Forelimb muscle (tissue), 1 donor: ENCODE measurements at places on chromosomes 5 and 9. TPM values are rescaled to one million over a fixed set of nuclear protein-coding genes. Genes with fewer than 3 reads are reported as not detected.

Gene DMRTA1
- polyA plus RNA-seq: 0.08 TPM

Gene PCDHGB3
- polyA plus RNA-seq: 1.6 TPM

- DNase-seq: no peak
Measured at GRCh38 chr5:157877821-157878220, 18.9 kb upstream of the CLINT1 start.

DNA sequence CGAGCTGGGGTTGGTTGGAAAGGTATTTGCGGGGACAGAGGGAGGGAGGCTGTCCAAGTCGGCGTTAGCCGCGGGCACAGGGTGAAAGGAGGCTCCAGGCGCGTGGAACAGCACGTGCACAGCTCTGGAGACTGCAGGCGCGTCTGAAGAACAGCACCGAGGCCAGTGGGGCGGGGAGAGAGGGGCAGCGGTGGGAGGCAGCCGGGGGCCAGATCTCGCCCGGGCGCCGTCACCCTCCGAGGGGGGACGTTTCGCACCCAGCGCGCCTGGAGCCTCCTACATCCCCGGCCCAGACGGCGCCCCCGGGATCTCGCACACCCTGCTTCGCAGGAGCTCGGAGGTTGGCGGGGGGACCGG is 79.6 kb downstream of the NTNG2 start:
- DNase-seq: no peak

Gene PCDHGA10
- polyA plus RNA-seq: 1.4 TPM

Gene TAF11L5
- polyA plus RNA-seq: not detected

DNA sequence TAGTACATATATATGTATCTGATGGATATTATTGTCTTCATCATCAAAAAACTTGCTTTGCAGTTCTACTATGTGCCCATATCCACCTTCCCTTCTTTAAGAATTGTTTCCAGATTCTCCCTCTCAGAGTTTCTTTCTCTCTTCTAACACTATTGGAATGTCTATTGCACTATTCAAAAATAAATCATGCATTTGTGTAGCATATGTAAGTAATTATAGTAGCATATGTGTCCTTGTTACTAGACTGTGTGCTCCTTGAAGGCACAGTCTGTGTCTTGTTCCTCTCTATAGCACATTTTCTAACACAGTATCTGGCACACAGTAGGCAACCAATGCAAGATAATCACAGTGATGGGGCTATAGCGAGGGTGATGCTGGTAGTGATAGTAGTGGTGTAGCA is 43.4 kb upstream of the TRIM32 start:
- DNase-seq: no peak

GRCh38 chr9:13127131-13127530 is 152.4 kb downstream of the MPDZ start:
- peak; percentile 56 for DNase-seq

Gene DDX4
- 0.06 TPM for polyA plus RNA-seq

Gene TAL2
- 21.1 TPM for polyA plus RNA-seq

Gene ABHD17B
- polyA plus RNA-seq: 25.8 TPM

Gene PCDHGB1
- polyA plus RNA-seq: 0.49 TPM

Gene UBAP2
- 72.9 TPM for polyA plus RNA-seq

Gene LIX1
- polyA plus RNA-seq: 4.2 TPM

DNA sequence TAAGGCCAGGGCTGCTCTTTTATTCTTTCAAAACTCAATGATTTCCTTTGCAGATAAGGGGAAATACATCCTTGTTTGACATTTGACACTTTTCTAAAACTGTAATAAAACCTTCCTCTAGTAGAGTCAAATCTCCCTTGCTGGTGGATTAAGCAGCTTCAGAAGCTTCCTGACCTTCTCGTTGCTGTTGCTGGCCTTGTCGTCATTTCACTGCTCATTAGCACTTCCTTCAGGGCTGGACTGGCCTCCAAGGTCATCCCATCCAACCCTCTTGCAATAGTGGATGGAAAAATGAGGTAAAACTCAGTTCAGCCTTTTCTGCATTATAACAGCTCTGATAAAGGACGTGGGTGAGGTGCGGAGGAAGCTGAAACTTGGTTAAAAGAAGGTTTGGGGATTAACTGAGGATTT is 1.1 kb upstream of the ADAMTSL1 start:
- DNase-seq: no peak

DNA sequence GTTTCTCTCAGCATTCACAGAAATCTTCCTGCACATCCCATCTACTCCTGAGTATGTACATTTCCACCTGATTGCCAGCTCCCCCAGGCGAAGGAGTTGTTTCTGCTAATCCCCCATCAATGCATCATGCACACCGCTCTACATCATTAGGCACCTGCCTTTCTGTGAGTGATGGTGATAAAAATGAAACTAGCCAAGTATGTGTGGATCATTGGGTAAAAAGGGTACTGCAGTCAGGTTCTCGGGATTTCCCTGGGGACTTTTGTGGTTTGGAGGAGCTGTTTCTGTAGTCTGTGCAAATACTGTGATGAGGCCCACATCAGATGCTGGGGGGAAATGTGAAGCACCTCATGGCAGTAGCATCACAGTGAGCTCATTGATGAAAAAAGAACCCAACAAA is 30.4 kb downstream of the CAMK4 start:
- no peak for DNase-seq

GRCh38 chr5:132310141-132310834 is 16.1 kb downstream of the SLC22A4 start:
- DNase-seq: no peak

DNA sequence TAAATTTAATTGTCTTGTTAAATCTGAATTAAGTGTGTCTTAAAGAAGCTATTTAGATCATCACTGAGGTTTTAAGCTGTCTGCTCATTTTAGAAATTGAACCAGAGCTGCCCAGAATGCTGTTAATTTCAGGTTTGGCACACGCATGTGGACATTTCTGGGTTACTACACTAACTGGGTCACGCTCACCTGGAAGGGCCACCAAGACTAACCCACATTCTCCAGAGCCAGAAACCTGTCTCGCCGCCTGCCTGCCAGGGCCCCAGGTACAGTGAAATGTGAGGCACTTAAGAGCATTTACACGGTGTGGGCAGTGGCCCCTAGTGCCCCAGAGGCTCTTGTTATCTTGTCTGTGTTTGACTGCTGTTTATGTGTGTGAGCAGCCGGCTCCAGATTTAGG is 46.6 kb downstream of the ATP10B start:
- DNase-seq: no peak

- DNase-seq: no peak
Measured at GRCh38 chr5:132662925-132663770, 5.2 kb downstream of the IL13 start.

- DNase-seq: no peak
Measured at GRCh38 chr5:68432682-68433081, 217.1 kb downstream of the PIK3R1 start.

GRCh38 chr9:120659209-120659608 is 55.1 kb downstream of the MEGF9 start:
- DNase-seq: no peak

GRCh38 chr5:170113522-170113900 is 7.8 kb downstream of the FOXI1 start:
- no peak for DNase-seq

GRCh38 chr9:13810510-13810909 is 503.4 kb downstream of the NFIB start:
- DNase-seq: no peak

GRCh38 chr5:141634720-141635119 is 1.9 kb downstream of the HDAC3 start:
- DNase-seq: no peak

- DNase-seq: no peak
Measured at GRCh38 chr5:129135633-129136032, 41.1 kb downstream of the ISOC1 start.

- DNase-seq: no peak
Measured at GRCh38 chr5:122790354-122791103, 15.6 kb downstream of the SNX2 start.

Gene HARS2
- polyA plus RNA-seq: 26.6 TPM

DNA sequence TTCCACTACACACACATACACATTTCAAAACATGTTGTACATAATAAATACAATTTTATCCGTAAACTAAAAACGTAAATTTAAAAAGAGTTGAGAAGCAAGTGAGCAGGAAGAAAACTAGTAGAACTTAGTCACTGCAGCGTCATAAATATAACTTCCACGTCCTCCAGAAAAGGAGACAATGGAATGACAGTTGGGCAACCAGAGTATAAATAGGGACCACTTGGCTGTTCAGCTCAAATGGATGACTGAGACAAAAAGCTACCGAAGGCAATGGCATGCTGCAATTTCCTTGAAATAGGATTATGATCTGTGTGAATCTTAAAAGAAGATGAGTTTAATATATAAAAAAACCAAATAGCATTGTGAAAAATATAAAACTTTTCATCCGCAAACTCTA is 438.5 kb upstream of the RGMB start:
- DNase-seq: no peak

- no peak for DNase-seq
Measured at GRCh38 chr5:157767689-157768088, 24.2 kb downstream of the LSM11 start.

Gene FOXE1
- not detected for polyA plus RNA-seq

- DNase-seq: no peak
Measured at GRCh38 chr9:90331826-90332575, 310.6 kb downstream of the DIRAS2 start.

DNA sequence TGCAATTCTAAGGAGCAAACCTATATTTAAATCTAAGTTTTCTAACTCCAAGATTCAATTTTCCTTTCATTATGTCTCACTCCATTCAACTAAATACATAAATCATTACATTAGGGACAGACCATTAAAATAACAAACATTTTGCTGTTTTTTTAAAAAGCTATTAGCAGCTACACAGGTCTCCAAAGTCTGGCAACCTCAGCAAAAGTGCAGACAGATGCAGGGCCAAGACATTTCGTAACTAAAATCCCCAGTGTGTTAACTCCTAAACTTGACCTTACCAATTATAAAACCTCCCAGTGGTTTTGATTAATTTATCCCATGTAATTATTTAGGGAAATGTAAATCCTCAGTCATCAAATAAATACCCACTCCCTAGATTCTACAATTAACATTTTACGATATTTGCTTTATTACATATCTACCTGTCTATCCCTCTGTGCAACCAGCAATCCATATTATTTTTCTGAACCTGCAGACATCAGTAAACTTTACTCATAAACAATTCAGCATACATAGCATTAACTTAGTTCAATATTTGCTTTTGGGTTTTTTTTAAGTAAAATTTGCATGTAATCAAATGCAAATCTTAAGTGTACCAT is 64.7 kb downstream of the RGS7BP start:
- DNase-seq: no peak

DNA sequence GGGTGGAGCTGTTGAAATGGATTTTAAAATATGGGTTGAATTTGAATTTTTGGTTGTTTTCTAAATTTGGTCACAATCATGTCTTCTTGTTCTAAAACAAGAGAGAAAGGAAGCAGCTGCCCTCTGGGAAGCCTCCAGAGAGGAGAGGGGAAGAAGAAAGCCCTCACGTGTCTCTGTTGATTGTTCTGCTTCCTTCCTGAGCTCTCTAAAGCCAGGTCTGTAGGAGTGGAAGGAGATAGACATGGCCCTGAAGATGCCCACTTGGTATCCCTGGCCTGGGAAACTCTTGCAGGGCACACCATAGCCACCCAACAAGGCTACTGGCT is 59.6 kb downstream of the GALNT12 start:
- DNase-seq: no peak

DNA sequence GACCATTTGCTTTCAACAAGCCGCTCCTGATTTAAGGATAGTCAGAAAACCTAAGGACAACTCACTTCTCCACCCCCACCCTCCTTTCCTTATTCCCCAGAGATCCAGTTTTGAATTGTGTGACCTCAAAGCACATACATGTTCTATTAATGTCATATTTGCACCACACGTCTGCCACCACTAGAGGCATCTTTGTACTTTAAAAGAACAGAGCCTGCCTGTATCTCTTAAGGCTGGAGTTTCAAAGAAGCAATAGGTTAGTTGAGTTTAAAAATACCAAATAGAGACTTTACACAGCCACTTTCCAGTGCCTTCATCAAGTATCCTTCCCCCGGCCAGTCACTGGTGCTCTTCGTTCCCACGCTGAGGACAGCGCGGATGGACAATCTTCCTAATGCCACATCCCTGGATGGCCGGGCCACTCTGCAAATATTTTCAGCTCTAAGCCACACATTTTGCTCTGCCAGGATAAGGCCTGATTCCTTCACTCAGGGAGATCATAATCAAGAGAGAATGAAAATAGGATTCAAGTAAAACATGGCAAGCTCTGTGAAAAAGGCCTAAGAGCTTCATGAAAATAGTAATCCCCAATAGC is 146.3 kb downstream of the SNCAIP start:
- DNase-seq: no peak
